ENCODE measurements at places on chromosomes 1 and 21. TPM values are rescaled to one million over a fixed set of nuclear protein-coding genes. Genes with fewer than 3 reads are reported as not detected.

ETS2 gene
- polyA plus RNA-seq, result 137 TPM

GRCh38 chr1:238364214-238364892 lies 473.6 kb upstream of the ZP4 start:
- no peak overlapping the region for H3K27ac ChIP-seq
- H3K4me1 ChIP-seq, result no peaks in the 10 kb centered on the region

DNA sequence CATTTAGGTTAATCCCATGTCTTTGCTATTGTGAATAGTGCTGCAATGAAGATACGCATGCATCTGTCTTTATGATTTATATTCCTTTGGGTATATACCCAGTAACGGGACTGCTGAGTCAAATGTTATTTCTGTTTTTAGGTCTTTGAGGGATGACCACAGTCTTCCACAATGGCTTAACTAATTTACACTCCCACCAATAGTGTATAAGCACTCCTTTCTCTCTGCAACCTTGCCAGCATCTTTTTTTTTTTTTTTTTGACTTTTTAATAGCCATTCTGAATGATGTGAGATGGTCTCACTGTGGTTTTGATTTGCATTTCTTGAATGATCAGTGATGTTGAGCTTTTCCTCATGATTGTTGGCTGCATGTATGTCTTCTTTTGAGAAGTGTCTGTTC lies 33.5 kb downstream of the ASH1L start:
- H3K27ac ChIP-seq, result no peak overlapping the region
- H3K4me3 ChIP-seq, result no peak overlapping the region
- H3K36me3 ChIP-seq, result no peaks in the 10 kb centered on the region
- DNase-seq, result no peak

DNA sequence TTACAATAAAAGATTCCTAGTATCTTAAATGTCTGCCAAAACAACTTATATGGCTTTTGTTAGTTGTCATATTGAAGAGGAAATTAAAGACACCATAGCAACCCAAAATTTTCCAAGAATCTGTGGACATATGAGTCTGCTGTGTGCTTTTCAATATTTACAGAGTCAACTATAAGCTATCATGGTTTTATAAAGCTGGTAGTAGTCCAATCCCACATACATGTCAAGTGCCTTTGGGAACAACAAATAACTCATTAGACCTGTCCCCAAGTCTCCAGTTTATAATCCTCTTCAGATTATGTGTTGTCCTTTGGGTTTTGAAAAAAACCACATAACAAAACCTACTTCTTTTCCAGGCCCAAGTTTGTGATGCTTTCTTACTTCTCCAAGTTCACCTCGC lies 293.8 kb upstream of the USP25 start:
- no peak overlapping the region for H3K27ac ChIP-seq
- H3K4me1 ChIP-seq, result no peaks in the 10 kb centered on the region
- H3K27me3 ChIP-seq, result no peaks in the 10 kb centered on the region
- no peak for DNase-seq

GRCh38 chr1:164930241-164930640 lies 371.3 kb downstream of the PBX1 start:
- H3K36me3 ChIP-seq, result no peaks in the 10 kb centered on the region
- no peak overlapping the region for H3K4me3 ChIP-seq

DNA sequence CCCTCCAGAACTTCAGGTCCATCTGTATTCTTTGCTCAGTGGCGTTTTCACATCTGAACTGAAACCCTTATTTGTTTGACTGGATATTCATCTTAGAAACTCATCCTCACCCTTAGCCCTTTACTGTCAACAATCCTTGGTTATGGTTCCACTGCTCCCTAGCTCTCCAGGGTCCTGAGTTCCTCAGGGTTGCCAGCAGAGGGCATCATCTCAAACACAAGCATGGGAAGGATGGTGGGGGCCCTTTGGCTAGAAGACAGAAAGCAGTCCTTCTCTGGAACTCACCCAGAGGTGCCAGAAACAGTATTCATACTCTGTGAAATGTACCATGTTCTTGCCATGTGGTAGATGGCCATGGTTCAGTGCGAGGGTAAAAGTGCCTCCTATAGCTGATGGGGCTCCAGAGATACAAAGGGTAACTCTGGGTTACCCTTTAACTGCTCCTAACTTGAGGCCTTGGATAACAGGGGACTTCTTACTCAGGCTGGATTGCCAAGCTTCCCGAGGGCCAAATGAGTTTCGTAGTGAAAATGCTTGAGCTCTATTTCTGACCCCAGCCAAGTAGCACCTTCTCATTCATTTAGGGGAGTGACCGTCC lies 11.3 kb downstream of the NCSTN start:
- DNase-seq, result peak; percentile 24
- no peak overlapping the region for H3K4me3 ChIP-seq
- H3K27ac ChIP-seq, result no peak overlapping the region
- H3K4me1 ChIP-seq, result no peaks in the 10 kb centered on the region
- no peaks in the 10 kb centered on the region for H3K27me3 ChIP-seq
- peaks cover 73% of the 10 kb centered on the region for H3K36me3 ChIP-seq
